T-helper 2 cell treated with Interferon-gamma antibody and Interleukin-4, amounts not matched to agents 5 μg/mL and 100 μg/mL, for 36 hours (primary cell): ENCODE measurements at places on chromosomes 2 and 18.
A peak's percentile ranks its signal among the peaks of the same experiment; 100 is the strongest.

DNA sequence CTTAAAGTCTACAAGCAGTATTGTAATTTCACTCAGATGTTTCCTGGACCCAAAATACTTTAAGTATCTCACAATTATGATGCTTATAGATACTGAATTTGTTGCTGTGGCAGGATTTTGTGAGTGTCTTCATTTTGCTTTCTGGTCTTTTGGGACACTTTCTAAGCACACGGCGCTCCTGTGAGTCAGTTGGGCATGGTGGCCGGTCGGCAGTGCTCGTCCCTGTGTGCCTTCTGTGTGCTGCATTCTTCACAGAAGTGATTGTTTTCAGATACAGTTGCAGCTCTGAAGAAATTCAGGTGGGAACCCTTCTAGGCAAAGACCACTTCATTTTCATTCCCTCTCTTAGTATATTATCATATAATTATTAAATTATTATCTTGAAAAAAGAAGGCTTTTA is 273.3 kb downstream of the ZNF407 start:
- H3K27ac ChIP-seq: no peak overlapping the region
- no peak for DNase-seq
- H3K4me3 ChIP-seq: no peak overlapping the region
- peaks cover 2% of the 10 kb centered on the region for H3K4me1 ChIP-seq

GRCh38 chr2:174996622-174997021 is 8.6 kb downstream of the CHN1 start:
- H3K4me3 ChIP-seq: no peak overlapping the region
- no peaks in the 10 kb centered on the region for H3K36me3 ChIP-seq

- H3K36me3 ChIP-seq: no peaks in the 10 kb centered on the region
- H3K27me3 ChIP-seq: peaks cover 2% of the 10 kb centered on the region
- H3K4me3 ChIP-seq: no peak overlapping the region
Observed at GRCh38 chr2:236940497-236940896, 145.2 kb upstream of the COPS8 start.

- H3K36me3 ChIP-seq: no peaks in the 10 kb centered on the region
- no peak overlapping the region for H3K4me3 ChIP-seq
- H3K27me3 ChIP-seq: no peaks in the 10 kb centered on the region
- no peak overlapping the region for H3K27ac ChIP-seq
- no peak for DNase-seq
- H3K4me1 ChIP-seq: no peaks in the 10 kb centered on the region
Observed at GRCh38 chr2:224736227-224736626, 20.1 kb upstream of the CCDC195 start.

DNA sequence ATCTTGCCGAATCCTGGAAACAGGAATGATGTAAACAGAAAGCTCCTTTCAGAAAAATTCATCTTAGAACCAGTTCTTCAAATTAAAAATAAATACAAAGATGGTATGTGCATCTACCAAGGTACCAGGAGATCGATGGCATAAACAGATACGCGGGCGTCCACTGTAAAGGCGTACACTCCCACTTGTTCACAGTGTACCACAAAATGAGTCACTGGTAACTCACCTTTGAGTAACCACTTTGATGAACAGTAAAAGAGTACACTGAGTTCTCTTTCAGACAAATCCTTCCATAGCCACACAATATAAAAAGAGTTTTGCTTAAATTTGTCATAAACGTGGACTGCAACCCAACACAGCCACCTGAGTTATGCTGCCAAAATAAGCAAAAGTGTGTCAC is 128.3 kb downstream of the DNER start:
- H3K4me3 ChIP-seq: no peak overlapping the region
- no peaks in the 10 kb centered on the region for H3K36me3 ChIP-seq
- H3K27me3 ChIP-seq: peaks cover 5% of the 10 kb centered on the region
- DNase-seq: no peak

DNA sequence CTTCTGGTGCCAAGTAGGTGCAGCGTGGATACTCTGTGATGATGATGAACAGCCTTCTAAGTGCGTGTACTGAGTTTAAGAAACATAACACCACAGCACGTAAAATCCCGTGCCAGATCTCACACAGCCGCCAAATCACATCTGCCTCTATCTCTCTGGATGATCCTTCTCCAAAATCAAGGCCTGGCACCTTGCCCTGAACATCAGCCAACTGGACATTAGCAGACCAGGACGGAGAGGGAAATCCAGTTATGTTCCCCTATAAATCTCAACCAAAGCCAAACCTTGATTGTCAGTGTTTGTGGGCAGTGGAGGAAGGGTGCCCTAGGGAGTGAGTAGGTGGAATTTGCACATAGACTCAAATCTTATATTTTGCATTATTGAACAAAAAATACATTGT is 164.3 kb downstream of the MIB1 start:
- H3K36me3 ChIP-seq: no peaks in the 10 kb centered on the region

DNA sequence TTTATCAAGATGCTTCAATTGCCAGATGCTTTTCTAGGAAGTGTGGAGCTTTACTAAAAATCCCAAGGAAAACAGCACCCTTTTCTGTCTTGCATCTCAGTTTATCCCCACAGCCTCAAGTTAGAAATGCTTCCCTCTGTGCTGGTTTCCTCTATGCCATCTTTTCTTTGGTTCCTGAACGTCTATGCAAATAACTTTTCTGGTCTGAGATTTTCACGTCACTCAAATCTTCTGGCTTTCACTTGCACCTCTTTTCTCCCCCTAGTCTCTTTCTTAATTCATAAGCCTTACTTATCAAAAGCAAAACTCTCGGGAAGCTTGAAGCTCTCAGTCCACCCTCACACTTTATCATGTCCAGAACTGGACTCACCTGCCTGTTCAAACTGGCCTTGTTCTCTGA is 33.9 kb downstream of the ARHGAP25 start:
- peak overlapping the region; percentile 98 for H3K27ac ChIP-seq
- DNase-seq: no peak
- peaks cover 47% of the 10 kb centered on the region for H3K36me3 ChIP-seq
- peaks cover 94% of the 10 kb centered on the region for H3K4me1 ChIP-seq
- no peaks in the 10 kb centered on the region for H3K27me3 ChIP-seq
- H3K4me3 ChIP-seq: peak overlapping the region; percentile 89
